Activated T-cell treated with anti-CD3 and anti-CD28 coated beads for 4 hours (primary cell): ENCODE measurements at places on chromosomes 2 and 18.

- no peak for DNase-seq
Measured at GRCh38 chr2:153074207-153074606, 355.8 kb downstream of the ARL6IP6 start.

DNA sequence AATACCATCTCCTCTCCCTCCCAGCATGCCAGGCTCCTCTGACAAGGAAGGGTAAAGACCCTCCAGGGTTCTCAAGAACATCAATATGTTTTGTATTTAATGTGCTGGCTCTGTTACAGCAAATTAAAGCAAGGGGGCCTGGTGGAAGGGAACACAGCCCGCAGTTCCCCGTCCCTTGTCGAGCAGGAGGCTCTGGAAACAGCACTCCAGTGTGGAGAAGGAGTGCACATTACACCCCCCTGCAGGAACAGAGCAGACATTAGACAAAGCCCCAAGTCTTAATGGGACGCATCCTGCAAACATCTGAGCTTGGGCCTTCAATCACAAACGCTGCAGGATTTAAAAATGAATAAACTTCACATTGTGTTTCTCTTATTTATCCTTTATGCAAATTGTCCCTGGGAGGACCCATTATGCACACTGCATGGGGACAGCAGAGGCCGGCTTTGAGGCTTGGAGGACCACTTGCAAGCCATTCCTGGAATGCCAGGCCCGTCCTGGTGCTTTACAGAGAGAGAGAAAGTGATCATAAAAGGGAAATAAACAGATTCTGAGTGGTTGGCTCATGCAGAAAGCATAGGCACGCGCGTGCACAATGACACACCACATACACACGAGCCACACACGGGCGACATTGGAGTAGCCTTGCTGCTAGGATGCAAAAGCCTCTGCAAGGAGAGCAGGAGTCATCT, 328.7 kb downstream of the SMAD2 start:
- DNase-seq: no peak

DNA sequence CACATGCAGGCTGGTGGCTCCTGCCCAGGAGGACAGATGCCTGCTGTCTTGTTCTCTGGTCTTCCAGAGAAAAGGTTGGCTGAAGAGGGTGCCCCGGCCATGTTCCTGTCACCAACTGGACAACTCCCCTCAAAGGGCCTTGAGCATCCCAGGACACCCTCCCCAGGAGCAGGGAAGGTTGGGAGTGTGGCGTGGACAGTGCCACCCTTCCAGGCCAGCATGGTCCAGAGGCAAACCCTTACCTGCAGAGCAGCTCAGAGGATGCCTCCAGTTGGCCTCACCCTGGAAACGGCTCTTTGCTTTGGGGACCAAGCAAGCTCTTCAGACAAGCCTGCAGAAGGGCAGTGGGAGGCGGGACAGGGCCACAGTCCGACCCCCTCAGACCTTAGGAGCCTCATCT, 4.9 kb upstream of the GPC1 start:
- DNase-seq: no peak

DNA sequence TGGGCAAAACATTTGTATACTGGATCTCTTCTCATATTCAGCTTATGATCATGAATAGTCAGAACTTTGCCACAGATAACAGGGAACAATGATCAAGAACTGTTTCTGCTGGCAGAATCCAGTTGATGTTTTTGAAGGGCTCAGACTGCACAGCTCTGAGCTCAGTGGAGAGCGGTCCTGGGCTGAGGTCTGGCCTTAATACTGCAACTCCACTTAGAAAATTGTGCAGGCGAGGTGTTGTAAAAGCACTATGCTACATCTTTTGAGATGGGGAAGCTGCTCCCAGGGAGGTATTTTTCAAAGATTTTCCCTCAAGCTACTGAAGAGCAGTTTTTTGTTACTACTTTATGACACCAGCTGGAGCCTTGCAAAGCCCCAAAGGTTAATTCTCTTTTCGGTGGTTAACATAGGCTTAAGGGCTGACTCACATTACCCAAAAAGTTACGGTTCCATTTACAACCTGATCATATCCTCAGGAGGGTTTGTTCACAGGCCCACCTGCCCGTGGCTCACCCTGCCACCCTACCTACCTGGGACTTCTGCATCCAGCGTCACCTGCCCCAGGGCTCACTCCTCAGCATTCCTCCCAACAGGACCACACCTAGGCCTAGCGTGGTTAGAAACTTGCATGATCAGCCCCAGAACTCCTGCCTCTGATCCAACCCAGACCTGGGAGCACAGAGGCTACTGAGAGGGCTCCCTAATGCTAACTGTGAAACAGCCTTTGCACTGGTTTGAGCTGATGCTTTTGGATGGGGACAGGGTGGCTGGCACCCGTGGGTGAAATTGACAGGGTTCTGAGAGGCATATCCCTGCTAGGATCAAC, 114.4 kb downstream of the NCK2 start:
- no peak for DNase-seq

DNA sequence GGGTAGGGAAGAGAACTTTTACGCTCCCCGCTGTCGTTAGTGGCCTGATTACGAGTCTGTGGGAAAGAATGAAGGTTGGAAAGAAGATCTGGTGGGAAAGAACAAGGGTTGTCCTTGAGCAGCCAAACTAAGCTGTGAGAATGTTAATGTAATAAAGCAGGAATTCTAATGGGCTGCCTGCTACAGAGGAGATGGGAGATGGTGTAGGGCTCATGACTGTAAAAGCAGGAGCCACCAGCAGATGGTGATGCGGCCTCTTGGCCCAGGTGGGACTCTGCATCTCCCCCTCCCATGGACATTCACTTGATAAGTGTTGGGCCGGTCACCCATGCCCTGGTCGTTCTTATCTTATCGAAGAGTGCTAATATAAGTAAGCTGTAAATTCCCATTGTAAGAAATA, 150.0 kb downstream of the NEDD4L start:
- no peak for DNase-seq

DNA sequence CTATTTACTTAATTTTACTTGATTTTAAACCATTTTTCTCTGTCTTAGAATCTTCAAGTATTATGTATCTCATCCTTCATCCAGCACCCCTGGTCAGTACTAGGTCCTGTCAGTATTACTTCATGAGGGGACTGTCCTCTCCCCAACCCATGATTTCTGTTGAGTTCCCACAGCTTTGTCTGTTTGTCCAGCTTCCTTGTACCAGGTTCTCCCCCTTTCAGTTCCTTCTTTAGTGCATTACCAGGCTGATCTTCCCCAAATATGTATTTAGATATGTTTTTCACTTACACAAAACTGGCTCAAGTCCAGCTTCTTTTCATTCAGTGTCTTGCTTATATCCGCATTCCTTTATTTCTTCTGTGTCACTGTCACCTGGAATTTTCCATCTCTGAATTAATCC, 13.8 kb upstream of the TTC27 start:
- no peak for DNase-seq

DNA sequence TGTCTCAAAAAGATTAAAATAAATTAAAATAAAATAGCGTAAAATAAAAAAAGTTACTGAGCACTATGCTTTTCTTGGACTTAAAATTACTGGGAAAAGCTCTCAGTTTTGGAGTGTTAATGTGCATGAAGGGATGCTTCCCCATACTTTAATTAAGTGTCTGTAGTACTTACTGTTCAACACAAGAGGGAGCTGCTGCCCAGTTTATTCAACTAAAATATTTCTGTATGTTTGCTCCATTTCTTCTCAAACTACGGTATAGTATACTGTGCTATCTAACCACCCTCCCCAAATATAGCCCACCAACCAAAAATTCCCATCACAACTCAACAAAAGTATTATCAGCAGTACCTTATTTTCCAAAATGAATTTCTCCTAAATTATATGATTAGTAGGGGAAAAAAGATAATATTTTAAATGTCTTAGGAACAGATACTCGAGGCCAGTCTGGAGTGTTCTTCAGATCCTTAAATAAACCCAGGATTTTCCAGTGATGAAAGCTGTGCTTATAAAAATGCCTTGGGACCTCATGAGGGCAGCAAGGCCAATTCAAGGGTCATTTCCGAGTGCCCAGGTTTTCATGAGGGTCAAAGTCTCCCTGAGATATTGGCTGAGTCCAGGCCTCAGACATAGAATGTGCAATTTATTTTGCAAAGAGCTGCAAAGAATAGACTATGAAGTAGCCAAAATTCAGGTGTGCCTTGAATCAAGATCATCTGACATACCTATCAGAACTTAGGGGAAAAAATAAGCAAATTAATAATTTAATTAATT, 64.1 kb downstream of the CHRNA1 start:
- DNase-seq: no peak

DNA sequence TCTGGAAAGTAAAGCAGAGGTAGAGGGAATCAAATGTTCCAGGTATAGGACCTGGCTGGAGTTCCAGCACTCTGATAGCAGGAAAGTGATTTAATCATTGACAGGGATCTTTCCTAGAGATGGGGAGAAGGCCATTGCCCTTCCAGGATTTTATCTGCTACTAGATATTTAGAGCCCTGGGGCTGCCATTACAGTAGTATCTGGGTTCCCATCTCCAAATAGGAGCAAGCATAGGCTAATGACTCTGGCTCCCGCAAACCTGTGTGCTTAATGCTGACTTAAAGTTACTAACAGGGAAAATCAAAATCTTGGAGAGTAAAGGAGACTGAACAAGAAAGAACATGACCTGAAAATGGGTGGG, 297.6 kb upstream of the CCDC68 start:
- DNase-seq: no peak

DNA sequence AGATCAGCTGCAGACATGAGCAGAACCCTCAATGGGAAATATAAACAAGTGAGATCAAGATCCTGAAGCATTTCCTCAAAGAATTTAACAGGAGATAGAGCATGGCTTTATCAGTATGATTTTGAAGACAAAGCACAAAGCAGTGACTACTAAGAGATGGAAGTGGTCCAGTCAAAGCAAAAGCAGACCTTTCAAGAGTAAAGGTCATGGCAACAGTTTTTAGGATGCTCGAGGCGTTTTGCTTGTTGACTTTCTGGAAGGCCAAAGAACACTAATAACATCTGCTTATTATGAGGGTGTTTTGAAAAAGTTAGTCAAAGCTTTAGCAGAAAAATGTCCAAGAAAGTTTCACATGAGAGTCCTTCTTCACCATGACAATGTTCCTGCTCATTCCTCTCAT, 128.5 kb downstream of the KCNE4 start:
- no peak for DNase-seq

GRCh38 chr18:36867056-36867455, 38.1 kb downstream of the KIAA1328 start:
- no peak for DNase-seq

DNA sequence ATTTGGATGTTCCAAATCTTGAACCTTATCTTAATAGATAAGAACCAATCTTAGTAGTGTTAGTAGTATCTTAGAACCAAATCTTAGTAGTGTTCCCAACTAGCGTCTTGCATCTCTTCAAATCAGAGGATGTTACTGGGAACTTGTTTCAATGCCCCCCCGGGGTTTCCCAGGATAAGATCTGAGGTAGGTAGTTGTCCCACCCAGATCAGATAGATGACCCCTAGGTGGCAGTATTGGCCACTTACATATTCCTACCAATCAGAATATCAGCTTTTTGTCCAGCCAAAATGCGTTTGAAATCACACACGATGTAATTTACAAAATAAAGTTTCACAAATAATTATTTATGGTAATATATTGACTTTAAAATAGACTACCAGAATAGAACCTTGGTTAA, 314.8 kb downstream of the MBD2 start:
- no peak for DNase-seq

- no peak for DNase-seq
Measured at GRCh38 chr2:26223018-26223417, 21.4 kb downstream of the HADHA start.

DNA sequence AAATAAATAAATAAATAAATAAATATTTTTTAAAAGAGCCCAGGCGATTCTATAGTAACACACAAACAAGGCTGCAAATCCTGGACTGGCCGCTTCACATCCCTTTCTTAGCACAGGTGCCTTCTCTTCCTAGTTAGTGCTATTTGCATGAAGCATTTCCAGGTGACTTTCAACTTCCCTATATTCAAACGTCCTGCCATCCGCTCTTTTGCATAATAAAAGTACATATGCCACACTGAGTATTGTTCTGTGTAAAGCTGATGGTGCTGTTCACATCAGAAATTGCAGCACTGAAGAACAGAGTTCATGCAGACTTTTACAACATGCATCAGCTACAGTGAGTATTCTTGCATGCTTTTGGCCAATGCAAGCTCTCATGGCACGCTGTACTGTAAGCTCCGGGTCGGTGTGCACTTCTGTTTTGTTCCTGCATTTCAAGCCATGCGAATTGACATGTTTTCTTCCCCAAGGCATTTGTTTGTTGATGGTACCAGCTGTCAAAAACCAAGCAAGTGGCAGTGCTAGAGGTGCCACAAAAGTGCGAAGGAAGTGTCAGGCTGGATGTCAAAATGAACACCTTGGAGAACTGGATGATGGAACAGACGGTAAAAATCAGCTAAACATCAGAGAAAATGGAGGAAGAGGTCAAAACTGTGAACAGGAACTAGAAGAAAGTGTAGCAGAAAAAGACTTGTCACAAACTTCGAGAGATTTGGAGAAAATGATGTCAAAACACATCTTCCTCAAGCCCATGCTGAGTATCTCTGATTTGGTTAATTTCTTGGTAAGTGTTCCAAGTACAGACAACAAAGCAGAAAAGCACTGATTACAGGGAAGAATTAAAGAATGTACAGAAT, 25.5 kb upstream of the CEP68 start:
- DNase-seq: no peak

DNA sequence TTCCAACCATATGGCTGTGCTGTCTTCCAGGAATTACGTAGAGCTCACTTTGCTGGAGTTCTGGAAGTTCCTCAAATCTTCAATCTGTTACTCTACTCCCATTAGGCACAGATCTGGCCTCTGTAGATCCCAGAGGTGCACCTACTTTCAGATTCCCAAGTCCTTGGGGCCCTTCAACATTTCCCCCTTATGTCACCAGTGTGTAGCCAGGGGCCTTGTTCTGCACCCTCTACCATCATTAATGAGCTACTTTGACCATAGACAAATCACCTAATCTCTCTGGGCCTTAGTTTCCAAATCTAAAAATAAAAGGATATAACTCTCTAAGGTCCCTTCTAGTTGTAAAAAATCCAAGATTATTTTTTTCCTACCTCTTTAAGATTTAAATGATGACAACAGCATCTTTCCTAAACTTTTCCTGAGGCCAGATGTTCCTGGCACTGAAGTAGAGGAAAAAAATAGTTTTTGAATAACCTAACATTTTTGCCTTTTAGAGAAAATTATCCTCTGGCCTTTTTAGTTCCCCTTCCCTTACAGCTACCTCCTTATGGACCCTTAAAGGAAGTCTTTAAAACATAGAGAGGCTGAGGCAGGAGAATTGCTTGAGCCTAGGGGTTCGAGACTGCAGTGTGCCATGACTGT, 31.0 kb upstream of the WIPF1 start:
- no peak for DNase-seq

GRCh38 chr2:185227391-185227790, 511.2 kb upstream of the FSIP2 start:
- no peak for DNase-seq

DNA sequence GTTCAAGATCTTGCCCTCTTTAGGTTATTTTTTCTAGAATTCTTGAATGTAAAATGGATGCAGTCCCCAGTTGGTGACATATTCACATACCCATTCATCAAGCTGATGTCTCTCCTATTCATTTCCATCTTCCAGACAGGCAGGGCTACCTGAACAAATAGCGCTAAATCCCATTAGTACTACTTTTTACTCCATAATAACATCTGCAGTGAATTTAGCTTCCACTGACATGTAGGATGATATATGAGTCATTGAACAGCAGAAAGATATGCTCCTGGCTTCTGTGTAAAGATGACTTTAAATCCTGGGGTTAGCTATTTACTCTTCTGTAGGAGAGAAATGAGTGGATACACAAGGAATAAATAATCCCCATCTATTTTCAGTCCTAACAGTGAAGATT, 194.7 kb downstream of the RND3 start:
- no peak for DNase-seq
